Caki2 (cell line): ENCODE measurements at places on chromosomes 7 and 10. TPM values are rescaled to one million over a fixed set of nuclear protein-coding genes. Genes with fewer than 3 reads are reported as not detected.

- DNase-seq, result no peak
Measured at GRCh38 chr10:17119845-17120244, 9.8 kb downstream of the CUBN start.

Gene NT5C2
- 24.6 and 30.0 TPM in 2 replicates for total RNA-seq

- DNase-seq, result no peak
Measured at GRCh38 chr7:15306296-15306695, 255.5 kb downstream of the AGMO start.

- no peak for DNase-seq
Measured at GRCh38 chr7:49669692-49670260, 103.7 kb upstream of the VWC2 start.

Gene TMEM176B
- total RNA-seq, result not detected in 2 replicates

- no peak for DNase-seq
Measured at GRCh38 chr10:1137499-1138163, 81.4 kb downstream of the WDR37 start.

GRCh38 chr7:139168479-139168878 lies 59.0 kb upstream of the ZC3HAV1 start:
- DNase-seq, result no peak

Gene CCDC7
- total RNA-seq, result 10.1 and 21.7 TPM in 2 replicates

DNA sequence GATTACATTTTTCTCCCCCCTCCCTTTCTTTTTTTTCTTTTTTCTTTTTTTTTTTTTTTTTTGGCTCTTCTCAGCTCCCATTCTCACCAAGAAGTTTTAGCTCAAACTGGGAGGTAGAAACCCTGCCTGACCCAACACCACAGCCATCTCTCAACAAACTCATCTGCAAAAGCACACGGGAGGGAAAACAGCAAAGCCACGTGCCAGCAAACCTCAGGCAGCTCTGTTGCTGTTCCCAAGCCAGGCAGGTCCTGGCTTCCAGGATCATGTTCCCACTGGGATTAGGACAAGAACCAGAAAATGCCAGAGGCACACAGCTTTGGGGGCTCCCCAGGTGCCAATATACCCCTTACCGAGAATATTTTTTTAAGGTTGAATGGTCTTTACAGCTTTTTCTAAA lies 56.7 kb downstream of the ITIH5 start:
- DNase-seq, result no peak

Gene CRHR2
- total RNA-seq, result not detected in 2 replicates
